ENCODE measurements at places on chromosomes 13 and 19.
A peak's percentile ranks its signal among the peaks of the same experiment; 100 is the strongest.

GRCh38 chr13:75739244-75739868, 103.2 kb downstream of the LMO7 start:
- no peak for DNase-seq

GRCh38 chr13:19062801-19063200, 118.8 kb downstream of the TUBA3C start:
- DNase-seq, result no peak

DNA sequence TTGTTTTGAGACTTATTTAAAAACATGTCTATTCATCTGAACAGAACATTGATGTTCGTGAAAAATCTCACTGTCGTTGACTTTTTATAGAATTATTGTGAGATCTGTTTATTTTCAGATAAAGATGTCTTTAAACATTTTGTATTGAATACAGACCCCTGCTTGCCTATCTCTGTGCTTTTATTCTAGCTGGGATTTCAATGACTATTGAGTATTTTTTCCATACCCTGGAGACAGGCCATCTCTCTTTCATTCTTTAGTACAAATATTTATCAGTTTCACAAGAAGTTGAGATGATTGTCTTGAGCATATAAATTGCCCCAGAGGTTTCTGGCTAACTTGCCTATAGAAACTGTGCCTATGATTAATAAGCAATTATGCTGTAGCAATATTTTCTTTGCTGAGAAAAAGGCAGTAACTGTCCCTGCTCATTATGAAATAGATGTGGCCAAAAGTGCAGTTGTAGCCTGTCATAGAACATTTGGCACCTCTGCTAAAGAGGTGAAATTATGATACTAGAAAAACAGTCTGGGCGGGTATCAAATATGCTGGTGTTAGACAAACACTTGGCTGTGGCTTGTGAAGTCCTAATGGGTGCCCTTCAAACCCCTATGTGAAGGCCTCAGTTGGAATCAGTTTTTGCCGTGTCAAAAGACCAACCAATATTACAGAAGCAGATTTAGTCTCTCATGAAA, 360.6 kb downstream of the HS6ST3 start:
- no peak for DNase-seq

DNA sequence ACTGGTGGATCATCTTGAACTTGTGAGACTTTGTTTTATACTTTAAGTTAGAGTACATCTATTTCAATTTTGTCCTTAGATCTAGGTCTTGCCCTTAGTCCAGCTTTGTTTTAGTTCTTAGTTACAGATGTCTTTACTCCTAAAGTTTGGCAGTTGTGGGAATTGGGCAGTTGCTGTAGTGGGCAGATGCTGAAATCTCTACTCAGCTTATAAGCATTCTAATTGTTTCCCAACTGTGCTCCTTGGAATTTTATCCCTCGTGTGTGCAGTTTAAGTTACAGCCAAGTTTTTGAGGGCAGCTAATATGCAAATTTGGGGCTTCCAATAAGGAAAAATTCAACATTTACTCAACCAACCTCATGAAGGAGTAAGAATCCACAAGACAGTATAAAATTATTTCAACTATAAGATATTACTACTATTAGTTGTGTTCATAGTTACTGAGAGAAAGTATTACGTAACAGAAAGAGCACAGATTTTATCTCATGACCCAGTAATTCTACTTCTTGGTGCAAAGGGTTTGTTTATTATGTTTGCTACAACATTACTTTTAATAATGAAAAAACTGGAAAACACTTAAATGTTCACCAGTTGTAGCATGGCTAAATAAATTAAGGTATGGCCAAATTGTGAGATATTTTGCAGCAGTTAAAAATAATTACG, 32.9 kb downstream of the CCDC122 start:
- DNase-seq, result peak; percentile 41

All from fibroblast of skin of right quadriceps (primary cell).